Activated CD4-positive, CD25-positive, alpha-beta regulatory T cell treated with anti-CD3 and anti-CD28 coated beads, Interleukin-2, amount 50 U/mL, for 24 hours (primary cell): ENCODE measurements at places on chromosomes 3 and 15.

- ATAC-seq = no peak
Observed at GRCh38 chr3:24985668-24986067, 442.4 kb upstream of the RARB start.

DNA sequence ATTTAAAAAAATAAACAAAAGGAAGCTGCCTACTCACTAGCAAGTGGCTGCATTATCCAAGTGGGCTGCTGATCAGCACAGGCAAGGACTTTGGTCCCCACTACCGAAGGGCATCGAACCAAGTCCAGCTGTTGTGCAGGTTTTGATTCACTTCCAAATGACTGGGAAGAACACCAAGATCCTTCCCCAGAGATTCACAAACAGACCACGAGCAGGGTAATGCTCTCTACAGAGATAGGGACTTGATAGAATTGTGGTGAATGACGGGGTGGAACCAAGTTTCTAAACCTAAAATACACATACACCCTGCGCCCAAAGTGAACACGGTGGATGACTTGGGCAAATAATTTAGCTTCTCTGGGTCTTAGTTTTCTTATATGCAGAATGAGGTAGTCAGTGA lies 203.7 kb upstream of the ICE2 start:
- no peak for ATAC-seq

DNA sequence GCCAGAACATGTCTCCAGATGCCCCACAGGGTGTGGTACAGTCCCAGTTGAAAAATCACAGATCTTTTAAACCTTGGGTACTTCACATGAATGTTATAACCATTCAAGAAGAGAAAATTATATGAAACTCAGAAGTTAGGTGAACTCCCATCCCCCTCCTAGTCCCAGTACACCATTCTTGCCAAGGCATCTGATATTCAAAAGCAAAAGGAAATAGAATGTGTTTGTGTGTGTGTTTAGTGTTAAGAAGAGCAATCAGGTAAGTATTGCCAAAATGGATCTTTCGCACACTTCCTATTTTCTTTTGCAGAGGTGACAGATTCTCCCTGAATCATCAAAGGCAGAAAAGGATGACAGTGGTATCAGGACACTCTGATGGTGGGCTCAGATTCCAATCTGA lies 44.1 kb upstream of the LMOD3 start:
- no peak for ATAC-seq

DNA sequence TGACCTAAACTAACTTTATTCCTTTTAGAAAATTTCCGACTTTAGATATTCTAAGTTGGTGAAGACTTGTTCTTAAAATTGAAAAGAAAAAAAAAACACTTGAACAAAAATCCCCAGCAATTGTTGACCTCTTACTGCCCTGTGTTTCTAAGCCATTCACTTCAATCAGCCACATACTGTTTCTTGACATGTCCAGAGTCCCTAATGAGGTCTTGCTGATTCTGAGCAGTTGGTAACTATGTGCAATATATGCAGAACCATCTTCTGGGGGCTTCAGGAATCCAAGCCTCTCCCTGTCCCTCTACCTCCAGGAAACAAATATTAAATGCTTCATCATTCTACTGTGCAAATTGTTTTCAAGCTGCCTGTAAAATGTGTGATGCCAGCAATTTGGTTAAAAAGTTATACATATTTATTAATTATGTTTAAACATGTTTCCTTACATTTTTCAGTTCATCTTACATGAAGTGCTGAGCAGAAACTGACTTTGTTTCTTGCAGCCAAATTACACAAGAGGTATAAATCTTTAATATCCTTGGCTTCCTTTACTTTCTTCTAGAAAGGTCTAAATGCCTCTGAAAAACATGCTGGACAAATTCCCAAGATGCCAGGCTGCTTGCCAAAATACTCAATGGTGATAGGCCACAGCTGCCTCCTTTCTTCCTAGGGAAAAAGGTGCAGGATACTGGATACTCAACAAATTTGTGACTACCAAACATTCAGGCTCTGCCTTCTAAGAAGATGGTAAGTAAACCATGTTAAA lies 19.8 kb upstream of the GYG1 start:
- no peak for ATAC-seq

DNA sequence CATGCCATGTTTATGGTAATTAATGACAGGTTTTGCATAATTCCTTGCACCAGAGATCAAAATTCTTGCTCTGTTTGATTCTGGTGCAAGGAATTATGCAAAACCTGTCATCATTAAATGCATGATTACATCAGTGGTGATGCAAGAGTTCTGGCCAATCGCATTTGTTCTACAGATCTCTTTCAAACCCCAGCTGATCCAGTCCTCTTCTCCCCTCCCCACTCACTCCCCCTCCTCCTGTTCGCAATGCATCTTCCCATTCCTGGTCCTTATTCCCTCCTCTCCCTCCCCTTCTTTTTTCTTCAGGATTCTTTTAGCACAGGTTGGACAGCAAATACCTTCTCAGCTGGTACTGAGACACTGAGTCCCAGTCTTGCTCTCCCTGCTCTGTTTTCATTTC lies 82.1 kb downstream of the GABRB3 start:
- no peak for ATAC-seq

- ATAC-seq = no peak
Observed at GRCh38 chr15:28943611-28944230, 57.9 kb downstream of the APBA2 start.

DNA sequence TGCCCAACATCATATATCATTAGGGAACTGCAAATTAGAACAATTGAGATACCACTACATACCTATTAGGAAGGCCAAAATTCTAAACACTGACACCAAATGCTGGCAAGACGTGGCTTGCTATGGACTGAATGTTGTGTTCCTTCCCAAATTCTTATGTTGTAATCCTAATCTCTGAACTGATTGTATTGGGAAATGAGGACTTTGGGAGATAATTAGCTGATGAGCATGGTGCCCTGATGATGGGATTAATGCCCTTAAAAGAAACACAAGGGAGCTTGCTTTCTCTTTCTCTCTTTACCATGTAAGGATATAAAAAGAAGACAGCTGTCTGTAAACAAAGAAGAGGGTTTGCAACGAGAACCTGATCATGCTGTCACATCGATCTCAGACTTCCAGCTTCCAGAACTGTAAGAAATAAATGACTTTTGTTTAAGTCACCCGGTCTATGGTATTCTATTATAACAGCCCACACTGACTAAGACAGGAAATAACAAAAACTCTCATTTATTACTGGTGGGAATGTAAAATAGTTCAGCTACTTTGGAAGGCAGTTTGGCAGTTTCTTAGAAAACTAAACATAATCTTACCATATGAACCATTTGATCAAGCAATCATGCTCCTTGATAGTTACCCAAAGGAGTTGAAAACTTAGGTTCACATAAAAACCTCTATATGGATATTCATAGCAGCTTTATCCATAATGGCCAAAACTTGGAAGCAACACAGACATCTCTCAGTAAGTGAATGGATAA lies 458.3 kb upstream of the CBLB start:
- ATAC-seq = no peak

DNA sequence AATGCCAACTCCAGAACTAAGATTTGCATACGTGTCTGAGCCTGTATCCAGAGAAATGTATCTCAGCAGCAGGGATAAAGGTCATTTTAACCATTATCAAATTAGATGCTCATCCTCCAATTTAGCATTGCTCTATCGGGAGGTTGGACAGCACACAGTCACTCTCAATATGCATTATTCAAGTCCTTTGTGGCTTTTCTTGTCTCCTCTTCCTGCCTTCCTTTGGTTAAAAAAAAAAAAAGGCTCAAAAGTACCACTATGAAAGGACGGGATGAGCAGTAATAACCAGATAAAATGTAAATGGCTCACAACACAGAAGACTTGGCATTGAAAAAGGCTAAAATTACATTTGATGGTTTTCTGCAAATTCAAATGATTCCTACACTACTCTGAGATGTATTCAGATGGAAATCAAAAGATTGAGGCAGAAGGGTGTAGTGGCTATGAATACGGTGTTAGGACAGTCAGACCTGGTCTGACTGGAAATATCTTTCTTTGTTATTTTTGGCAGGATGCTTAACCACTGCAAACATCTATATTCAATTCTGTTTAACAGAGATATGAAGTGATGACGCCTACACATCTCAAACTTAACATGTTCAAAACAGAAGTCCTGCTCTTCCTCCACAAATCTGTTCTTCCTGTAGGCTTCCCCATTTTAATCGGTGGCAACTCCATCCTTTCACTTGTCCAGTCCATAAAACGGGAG lies 109.6 kb downstream of the ADAMTS9 start:
- ATAC-seq = no peak

DNA sequence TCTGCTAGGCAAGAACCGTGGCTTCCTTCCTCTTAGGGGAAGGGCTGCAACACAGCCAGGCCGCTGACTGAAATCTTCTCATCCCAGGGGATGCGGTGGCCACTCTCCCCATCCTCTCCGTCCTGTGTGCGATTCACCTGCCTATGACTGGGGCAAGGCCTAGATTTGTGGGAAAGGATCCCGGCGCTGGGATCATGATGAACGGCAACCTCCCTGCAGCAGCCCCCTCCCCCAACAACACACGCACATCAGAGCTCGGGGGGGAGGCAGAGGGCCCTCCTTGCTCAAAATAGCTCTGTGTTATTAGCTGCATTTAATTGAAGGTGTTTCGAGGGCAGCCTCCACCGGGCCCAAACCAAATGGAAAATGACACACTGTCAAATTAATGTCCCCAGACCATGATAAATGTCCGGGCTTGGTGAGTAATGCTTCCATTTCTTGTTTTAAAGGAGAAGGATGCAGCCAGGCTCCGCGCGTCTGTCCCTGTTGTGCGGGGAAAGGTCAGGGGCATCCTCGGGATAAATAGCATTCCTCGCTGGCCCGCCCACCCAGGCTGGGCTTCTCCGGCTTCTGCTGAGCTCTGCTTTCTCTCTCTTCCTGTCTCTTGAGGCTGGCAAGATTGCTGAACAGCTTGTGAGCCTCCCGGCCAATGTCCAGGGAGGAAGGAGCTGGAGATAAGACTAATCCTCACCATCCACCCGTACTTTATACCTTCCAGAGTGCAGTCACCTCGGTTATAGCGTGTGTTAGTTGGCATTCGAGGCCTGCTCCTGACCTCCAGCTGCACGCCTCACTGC lies 56.4 kb upstream of the TLE3 start:
- no peak for ATAC-seq

- ATAC-seq = no peak
Observed at GRCh38 chr3:65653731-65654130, 385.0 kb downstream of the MAGI1 start.

- no peak for ATAC-seq
Observed at GRCh38 chr15:49962044-49962602, 156.9 kb downstream of the ATP8B4 start.

DNA sequence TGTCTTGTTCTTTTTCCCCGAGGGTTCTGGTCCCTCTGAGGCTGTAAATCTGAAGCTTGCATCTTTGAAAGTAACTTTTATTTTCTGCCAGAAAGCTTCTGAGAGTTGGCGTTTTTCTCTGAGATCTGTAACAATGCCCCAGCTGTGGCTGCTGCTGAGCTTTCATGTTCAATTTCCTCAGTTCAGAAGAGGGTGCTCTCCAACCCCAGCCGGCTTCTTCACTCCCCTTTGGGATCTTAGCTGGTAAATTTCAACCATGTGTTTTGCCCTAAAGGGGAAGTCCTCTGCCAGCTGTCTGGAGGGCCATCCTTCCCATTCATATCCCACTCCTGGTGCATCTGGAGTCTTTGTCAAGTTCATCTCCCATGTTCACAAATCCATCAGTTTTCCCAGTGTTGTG lies 18.3 kb upstream of the CFAP100 start:
- no peak for ATAC-seq
